ENCODE measurements at places on chromosomes 16 and 17. TPM values are rescaled to one million over a fixed set of nuclear protein-coding genes. Genes with fewer than 3 reads are reported as not detected.

C17orf50 gene
- not detected for total RNA-seq

SLC5A10 gene
- total RNA-seq = 0.25 TPM

RHBDL3 gene
- total RNA-seq = 1.2 TPM

SLC13A5 gene
- 0.47 TPM for total RNA-seq

HSD17B2 gene
- total RNA-seq = 3.1 TPM

ADAMTS18 gene
- total RNA-seq = 7.4 TPM

ITGA2B gene
- total RNA-seq = 13.6 TPM
